ENCODE measurements at places on chromosomes 1 and 21. TPM values are rescaled to one million over a fixed set of nuclear protein-coding genes. Genes with fewer than 3 reads are reported as not detected.

PLA2G4A gene
- 0.16 TPM for total RNA-seq

SLC6A17 gene
- not detected for total RNA-seq

C1orf21 gene
- 0.25 TPM for total RNA-seq

DNALI1 gene
- total RNA-seq = 2.2 TPM

CASZ1 gene
- 2.8 TPM for total RNA-seq
